ENCODE measurements at places on chromosomes 2 and 18.

- no peak for DNase-seq
Measured at GRCh38 chr2:52835909-52836308, 931.7 kb upstream of the CHAC2 start.

GRCh38 chr18:76491473-76491775, 3.6 kb downstream of the ZNF516 start:
- no peak for DNase-seq

GRCh38 chr18:7814754-7815315, 247.7 kb downstream of the PTPRM start:
- DNase-seq, result no peak

DNA sequence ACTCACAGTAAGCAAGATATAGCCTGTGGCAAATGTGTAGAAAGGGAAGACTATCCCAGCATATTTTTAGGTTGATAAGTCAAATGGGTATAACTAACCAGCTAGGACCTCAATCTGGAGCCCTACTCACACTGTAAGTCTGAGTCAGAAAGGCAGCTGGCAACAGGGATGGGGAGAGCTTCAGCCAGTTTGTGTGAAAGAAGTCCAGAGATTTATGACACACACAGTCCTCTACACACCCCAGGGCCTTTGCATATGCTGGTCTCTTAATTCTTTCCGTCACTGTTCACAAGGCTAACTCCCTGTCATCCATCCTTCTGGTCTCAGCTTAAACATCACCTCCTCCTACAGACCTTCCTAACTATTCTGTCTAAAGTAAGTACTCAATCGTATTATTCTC, 5.9 kb upstream of the TCF4 start:
- DNase-seq, result no peak

DNA sequence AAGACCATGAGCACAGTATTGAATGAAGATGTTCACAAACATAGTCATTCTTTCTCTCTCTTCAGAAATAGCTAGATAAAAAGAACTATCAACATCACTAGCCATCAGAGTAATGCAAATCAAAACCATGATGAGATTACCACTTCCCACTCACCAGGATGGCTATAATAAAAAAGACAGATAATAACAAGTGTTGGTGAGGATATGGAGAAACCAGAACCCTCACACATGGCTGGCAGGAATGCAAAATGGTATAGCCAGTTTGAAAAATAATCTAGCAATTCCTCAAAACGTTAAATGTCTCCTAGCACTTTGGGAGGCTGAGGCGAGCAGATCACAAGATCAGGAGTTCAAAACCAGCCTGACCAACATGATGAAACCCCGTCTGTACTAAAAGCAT, 31.3 kb upstream of the PPP1CB start:
- no peak for DNase-seq

DNA sequence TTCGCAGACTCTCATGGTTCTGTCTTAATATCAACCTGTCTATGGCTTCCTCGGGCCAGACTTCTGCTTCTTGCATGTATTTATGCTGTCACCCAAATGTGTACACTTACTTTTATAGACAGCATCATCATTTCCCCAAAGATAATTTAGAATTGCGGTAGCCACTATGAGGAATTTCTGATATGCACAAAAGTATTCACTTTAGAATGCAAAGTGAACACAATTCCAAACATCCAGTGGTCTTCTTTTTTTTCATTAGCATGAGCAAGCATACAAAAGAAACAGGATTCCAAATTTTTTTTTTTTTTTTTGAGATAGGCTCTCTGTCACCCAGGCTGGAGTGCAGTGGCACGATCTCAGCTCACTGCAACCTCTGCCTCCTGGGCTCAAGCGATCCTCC, 21.0 kb upstream of the MCFD2 start:
- DNase-seq, result no peak

- DNase-seq, result no peak
Measured at GRCh38 chr18:42784632-42785031, 330.9 kb downstream of the RIT2 start.

DNA sequence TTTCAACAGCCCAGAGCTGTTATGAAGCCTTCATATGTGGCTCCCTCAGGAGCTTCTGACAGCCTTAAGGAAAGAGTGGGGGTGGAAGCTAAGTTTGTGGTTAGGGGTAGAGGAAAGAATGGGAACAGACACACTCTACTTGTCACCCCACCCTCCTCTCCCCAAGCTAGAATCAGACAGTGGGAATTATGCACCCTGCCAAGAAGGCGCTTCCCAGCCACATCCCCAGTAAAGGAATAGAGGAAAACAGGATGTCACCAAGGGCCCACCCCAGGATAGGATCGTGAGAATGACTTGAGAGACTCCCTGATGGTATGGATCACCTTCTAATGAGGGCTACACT, 32.4 kb upstream of the EML4 start:
- DNase-seq, result no peak

- DNase-seq, result no peak
Measured at GRCh38 chr18:67651438-67651837, 134.9 kb upstream of the DSEL start.

DNA sequence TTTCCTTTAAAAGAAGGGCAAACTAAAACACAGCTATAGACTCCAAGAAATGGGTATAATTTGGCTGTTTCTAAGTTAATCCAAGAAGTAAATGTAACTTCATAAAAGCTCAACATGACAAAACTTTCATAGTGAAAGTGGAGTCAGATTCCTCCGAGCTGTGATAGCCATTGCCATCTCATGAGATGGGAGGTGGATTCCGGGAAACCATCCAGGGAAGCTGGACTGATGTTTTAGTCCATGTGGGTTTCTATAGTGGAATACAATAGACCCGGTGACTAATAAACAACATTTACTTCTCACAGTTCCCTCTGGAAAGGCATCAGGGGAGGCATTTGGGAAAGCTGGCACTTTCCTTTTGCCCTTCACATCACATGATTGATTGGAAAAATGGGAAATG, 10.0 kb upstream of the LAPTM4A start:
- DNase-seq, result no peak

- DNase-seq, result no peak
Measured at GRCh38 chr2:11045294-11045693, 110.0 kb upstream of the SLC66A3 start.

DNA sequence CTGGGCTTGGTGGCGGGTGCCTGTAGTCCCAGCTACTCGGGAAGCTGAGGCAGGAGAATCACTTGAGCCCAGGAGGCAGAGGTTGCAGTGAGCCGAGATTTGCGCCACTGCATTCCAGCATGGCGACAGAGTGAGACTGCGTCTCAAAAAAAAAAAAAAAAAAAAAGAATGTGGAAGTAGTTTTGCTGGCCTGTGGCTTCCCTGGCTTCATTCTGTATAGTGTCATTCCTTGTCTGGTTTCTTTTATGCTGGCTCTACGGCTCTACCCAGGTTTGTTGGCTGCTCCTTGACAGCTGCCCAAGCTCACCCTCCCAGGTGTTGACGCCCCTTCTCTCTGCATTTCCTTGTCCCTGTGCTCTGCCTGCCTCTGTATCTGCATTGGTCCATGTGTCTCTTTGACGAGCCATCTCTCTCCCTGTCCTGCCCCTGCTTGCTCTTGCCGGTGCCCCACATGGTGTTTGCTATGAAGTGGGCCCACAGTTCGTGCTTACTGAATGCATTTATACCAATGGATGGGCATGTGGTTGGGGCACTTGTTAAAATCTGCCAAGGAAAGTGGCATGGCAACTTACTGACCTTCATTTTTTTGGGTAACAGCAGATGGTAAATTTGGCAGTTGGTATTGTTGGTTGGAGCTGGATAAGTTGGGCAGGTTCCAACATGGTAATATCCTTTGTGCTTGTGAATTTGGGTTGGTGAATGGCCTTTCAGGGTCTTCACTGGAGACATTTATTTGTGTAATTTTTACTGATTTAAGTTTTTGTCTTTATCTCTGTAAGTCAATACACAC, 113.9 kb downstream of the MAP4K4 start:
- DNase-seq, result no peak

GRCh38 chr2:96636551-96637171, 1.5 kb downstream of the KANSL3 start:
- no peak for DNase-seq

GRCh38 chr2:202749477-202749876, 114.7 kb downstream of the FAM117B start:
- DNase-seq, result no peak

DNA sequence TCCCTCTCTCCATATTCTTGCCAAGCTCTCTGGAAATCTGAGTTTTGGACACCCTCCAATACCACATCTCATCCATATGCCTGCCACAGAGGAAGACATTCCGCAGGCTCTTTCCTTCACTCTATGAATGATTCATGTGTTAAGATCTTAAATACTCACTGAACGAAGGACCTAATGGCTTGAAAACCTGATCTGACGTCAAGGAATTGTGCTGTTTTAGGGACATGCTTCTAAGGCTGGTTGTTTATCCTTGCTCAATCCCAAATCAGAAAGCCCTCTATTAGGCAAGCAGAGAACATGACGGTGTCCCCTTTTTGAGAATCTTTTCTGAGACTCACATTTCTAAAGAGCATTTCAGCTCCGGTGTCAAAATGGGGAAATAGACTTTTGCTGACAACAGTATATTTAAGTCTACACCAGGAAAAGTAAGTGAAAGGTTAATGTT, 83.7 kb upstream of the GALNT5 start:
- DNase-seq, result no peak

DNA sequence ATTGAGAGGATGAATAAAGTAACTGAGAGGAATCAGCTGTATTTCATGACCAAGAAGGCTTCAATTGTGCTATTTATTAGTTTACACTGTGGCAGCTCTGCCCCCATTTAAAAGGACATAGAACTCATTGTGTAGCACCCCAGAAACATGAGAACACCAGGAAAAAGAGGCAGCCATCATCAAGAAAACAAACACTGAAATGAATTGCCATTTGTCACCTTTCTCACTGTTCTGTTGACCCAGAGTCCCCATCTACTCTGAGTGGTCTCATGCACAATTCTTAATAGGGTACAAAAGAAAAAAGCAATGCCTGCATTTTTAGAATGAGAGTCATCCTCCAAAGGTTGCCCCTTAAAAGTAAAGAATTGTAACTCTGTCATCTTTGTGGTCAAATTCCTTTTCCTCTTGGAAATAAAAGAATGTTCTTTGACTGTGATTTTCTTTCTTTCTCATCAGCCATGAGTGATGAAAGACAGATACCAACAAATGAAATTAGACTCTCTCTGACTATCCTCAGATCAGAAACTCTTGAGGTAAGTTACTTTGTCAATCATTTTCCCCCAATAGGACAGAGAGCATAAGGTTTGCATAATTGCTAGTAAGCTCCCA, 1941.9 kb upstream of the PIK3C3 start:
- no peak for DNase-seq

GRCh38 chr2:238161291-238162051, 2.7 kb downstream of the ERFE start:
- DNase-seq, result no peak

DNA sequence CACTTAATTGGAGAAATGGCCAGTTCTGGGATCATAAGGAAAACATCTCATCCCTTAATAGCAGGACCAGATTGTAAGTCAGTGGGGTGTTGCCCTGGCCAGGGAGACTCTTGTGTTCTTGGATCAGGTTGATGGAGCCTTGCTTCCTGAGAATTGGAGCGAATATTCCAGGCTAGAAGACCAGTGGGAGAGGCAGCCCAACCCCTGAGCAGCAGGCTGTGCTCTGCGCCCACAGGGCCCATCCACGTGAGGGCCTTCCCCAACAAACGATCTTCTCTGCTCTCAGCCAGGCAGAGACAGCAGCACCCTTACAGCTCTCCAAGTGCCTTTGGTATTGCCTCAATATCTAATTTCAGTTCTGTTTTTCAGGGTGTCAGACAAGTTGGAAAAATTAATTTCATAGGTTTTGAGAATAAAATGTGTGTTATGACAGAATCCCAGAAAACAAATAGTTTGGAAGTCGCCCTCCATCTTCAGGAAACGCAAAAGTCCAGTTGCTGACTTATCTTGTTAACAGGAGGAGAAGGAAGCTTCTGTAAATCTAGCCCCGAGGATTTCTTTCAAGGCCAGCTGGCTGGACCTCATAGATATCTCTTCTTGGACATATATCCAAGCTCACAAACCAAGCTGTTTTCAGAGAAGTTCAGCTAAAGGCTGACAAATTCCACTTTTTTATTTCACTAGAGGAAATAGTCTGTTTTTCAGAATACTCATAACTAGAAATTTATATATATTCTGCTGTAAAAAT, 105.5 kb downstream of the COPS8 start:
- no peak for DNase-seq

DNA sequence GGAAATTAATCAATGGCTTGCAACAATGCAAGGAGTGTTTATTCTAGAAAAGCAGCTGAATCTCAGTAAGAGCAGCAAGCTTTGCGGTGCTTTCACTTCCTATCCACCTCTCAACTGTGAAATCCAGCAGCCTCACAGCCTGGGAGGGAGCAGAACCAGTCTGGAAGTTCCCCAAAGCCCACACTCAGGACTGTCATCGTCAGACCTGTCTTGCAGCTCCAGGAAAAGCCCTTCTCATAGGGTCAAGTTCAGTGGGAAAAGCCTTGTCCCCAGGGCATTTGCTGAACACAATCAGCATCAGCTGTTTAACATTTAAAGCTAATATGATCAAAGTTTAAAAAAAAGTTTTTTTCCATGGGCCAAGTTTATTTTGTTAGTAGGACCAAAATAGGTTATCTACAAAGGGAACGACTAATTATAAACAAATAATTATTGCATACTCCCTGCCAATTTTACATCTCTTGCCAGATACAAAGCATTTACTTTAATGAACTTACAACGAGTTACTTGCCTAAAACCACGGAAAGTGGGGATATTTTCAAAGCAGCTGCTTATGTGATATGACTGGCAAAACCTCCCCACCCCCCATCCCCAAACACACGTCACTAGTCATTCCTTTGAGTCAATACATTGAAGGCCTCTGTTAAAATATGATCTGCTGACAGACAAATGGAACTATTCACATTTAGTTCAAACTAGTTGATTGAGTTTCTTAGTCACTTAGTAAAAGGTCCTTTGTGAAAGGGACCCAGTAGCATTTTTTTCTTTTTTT, 36.8 kb downstream of the PARD6G start:
- no peak for DNase-seq

- DNase-seq, result no peak
Measured at GRCh38 chr2:150127995-150128394, 359.5 kb downstream of the RND3 start.

GRCh38 chr2:221792971-221793521, 220.9 kb upstream of the EPHA4 start:
- DNase-seq, result no peak

DNA sequence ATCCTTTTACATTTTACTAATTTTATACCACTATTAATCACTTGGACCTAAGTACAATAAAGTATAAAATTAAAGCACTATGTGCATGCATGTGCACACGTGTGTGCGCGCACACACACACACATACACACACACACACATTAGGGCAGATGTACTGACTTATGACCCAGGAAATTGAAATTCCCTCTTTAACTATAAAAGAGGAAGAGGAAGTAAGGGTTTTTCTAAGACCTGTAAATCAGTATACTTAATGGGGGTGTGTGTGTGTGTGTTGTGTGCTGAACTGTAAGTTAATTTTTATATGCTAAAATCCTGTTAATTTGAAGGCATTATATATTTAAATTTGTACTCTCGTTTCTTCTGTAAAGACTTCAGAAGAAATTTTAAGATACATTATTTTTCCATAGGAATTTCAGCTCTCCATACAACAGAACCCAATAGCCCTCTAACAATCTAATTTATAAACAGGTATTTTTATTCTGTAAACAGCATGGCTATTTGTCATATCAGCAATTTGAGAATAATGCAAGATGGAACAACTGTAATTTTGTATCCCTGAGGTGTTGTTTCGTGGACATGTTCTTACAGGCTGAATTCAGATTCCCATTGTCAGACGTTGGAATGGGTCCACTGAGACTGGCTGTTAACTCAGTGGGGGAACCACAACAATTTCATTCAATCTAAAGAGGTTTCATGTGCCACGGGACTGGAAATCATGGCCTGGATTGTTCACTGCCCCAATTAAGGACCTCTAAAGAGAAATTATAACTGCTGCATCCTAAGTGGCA, 90.9 kb downstream of the PLA2R1 start:
- DNase-seq, result no peak

Data from left renal pelvis (tissue), 4 donors.